ENCODE measurements at places on chromosomes 6 and 20.

DNA sequence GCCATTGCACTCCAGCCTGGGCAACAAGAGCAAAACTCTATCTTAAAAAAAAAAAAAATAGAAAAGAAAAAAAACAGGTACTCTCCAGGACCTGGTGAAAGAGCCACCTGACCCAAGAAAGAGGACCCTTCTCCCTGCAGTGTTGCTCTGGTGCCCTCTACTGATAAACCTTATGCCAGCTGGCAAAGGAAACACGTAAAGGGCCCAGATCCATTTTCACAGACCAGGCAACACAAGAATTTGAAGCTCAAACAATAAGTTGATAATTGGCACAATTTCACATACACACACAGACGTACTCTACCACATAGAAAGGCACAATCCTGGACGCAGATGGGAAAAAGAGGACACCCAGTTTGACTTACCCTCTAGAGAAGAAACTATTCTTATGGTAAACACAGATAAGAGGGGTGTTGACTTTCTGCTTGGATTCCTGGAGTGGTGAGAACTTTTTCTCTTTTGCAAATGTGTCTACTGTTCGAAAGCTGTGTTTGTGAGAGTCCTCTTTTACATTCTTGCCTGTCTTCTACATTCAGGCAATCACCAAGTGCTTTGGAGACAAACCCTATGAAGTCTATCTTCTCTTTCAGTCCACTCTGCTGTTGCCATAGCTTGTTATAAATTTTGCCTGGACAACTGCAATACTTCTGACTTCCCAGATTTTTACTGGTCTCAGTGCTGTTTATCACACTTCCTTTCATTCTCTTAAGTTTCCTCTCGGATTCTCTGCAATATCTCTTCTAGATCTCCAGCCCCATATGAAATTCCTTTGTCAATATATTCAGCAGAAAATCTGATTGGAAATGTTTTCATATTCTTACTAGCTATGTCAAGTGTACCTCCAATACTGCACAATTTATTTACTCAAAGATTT lies 6.4 kb upstream of the SNRPB start:
- DNase-seq = no peak

DNA sequence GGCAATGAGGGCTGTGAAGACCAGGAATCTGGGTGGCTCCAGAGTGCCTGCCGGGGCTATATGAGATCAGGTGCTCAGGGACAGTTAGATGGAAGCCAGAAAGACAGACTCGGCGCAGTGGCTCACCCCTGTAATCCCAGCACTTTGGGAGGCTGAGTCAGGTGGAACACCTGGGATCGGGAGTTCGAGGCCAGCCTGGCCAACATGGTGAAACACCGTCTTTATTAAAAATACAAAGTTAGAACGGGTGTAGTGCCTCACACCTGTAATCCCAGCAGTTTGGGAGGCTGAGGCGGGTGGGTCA lies 43.4 kb downstream of the BCAS4 start:
- DNase-seq = no peak

- DNase-seq = peak; percentile 77
Measured at GRCh38 chr6:27547157-27548075, 74.5 kb upstream of the ZNF184 start.

GRCh38 chr6:128807577-128807976 lies 75.4 kb upstream of the LAMA2 start:
- peak; percentile 58 for DNase-seq

GRCh38 chr20:23143098-23143497 lies 57.0 kb upstream of the CD93 start:
- DNase-seq = peak; percentile 91

- no peak for DNase-seq
Measured at GRCh38 chr6:34531580-34532201, 24.4 kb downstream of the SPDEF start.

DNA sequence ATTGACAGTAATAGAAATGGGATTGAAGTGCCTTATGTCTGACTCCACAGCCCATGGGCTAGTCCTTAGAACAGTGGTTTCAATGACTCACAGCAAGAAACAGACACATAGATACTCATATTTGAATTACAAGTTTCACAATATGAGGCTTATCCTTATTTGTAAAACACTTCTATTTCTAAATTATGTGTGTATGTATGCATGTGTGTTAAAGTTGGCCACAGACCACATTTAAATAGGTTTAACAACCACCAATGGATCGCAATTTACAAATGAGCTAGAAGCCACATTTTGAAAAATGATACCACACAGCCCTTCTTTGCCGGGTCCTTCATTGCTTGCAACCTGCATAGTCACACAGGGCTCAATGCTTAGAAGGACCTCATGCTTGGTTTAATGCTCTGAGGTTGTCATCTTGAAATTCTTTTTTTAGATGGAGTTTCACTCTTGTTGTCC lies 157.8 kb upstream of the PREP start:
- peak; percentile 79 for DNase-seq

DNA sequence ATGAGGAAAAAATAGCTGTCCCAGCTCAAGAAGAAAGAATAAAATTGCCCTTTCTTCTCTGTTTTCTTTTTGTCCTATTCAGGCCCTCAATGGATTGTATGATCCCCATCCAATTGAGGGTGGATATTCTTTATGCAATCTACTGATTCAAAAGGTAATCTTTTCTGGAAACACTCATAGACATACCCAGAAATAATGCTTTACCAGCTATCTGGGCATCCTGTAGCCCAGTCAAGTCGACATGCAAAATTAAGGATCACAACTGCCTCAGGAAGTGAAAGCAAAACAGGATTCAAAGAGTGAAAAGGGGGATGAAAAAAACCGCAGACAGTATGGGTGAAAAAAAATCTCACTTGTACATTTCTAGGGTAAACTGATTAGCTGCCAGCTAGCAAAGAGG lies 410.1 kb downstream of the TBC1D32 start:
- DNase-seq = no peak

GRCh38 chr6:91276315-91276714 lies 689.4 kb upstream of the MAP3K7 start:
- DNase-seq = peak; percentile 2

DNA sequence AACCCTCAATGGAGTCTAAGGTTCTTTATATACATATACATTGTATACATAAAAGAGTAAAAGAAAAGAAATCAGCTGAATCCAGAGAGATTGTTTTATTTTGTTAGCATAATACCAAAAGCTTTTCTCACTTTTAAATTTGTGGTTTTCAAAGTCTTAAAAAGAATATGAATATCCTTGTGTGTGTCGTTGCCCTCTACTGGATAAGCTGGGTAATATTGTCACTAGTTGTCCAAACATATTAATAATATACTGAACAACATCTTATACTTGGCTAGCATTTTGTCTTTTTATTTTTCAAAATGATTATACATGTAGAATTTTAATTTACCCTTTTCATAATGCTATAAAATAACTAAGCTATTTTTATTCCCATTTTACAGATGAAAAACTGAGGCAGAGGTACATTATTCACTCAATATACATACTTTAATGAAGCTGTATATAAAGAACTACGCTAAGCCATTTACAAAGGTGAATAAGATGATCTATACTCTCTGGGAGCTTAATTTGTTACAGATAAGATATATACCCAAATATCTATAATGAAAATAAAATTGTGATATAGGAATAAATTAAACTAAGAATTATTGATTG lies 531.7 kb downstream of the TFAP2B start:
- peak; percentile 0 for DNase-seq

- DNase-seq = no peak
Measured at GRCh38 chr6:39439342-39440038, 117.0 kb upstream of the KCNK16 start.

- DNase-seq = no peak
Measured at GRCh38 chr6:84539122-84539856, 225.1 kb downstream of the TBX18 start.

DNA sequence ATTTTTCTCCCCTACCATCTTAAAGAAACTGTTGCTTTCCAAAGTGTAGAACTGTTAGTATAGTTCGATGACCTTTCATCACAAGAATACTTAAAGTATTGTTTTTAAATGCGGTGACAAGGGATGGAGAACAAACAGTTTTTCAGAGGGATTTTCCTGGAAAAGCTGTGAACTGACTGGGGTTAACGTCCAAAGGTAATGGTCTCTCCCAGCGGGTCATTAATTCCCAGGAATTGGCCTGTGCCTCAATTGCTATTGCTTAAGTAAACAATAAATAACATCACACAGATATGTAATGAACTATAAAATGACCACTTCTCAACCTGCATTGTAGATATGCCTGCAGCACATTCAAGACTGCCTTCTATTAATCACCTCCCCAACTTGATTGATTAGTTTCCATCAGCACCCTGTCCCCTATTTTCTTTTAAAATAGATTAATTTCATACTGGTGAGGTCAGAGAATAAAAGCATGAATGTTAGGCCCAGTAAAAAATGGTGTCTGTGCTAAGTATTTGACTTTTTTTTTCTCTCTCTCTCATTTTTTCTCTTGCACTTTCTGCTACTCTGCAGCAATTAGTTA lies 268.2 kb downstream of the SAMD5 start:
- no peak for DNase-seq

DNA sequence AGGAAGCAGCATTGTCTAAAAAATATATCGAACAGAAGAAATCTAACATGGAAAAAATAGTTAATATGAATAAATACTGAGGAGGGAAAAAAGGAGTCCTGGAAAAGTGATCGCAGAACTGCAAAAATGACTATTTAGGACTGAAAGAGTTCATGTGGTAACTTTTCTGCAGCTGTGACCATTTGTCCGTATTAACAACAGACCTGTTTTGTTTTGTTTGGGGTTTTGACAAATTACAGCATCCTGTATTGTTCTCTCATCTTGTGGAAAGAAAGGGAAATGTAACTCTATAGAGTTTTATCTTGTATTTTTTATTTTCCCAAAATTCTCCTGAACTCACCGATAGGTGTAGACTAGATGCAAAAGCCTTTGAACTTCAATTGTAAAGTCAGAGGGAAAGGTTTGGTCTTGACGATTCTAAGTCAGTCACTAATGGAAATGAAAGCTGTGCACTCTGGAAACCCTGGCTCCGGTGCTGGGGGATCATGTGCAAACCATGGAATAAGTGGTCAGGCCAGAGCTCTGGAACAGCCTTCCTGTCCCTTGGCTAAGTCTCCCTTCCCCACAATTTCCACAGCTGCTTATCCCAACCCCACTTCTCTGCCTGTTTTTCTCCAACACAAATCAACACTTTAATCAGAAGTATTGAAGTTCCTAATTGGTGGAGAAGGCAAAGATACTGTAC lies 51.2 kb upstream of the MARCKS start:
- no peak for DNase-seq

DNA sequence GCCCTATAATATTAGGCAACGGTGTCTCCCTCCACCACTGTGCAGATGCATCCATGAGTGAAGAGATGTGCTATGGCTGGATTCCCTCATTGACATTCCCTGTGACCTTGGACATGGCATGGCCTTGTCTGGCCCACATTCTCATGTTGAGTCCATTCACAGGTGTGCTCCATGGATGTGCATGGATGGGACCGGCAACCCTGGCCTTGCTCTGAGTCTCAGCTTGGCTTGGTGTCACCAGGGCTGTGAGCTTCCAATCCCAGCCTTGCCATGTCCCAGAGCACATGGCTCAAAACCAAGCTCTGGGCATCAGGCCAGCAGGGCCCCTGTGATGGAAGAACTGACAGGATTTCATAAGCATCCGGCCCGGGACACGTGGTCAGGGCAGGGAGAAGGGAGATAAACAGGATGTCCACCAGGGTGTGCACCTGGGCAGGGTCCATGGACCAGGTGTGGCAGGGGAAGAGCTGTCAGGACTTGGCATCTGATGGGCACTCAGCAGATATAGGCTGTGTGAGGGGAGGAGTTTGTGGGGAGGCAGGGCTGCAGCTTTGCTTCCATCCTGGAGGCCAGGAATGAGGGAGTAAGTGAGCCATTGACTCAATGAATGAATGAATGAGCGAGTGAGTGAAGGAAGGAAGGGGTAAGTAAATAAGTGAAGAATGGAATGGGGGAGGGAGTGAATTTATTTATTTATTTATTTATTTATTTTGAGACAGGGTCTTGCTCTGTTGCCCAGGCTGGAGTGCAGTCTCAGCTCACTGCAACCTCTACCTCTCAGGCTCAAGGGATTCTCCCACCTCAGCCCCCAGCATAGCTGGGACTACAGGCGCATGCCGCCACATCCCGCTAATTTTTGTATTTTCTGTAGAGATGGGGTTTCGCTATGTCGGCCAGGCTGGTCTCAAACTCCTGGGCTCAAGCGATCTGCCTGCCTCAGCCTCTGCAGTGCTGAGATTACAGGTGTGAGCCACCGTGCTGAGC lies 15.7 kb downstream of the NRSN2 start:
- DNase-seq = peak; percentile 75

- no peak for DNase-seq
Measured at GRCh38 chr20:23568320-23568970, at the start of gene CST9L. CST9L (minus strand) TSS chr20:23568484; CDS start chr20:23568450, 34 bp downstream.

GRCh38 chr20:2942439-2942838 lies 69.2 kb downstream of the PTPRA start:
- no peak for DNase-seq

- no peak for DNase-seq
Measured at GRCh38 chr6:37851997-37852524, 32.5 kb downstream of the ZFAND3 start.

DNA sequence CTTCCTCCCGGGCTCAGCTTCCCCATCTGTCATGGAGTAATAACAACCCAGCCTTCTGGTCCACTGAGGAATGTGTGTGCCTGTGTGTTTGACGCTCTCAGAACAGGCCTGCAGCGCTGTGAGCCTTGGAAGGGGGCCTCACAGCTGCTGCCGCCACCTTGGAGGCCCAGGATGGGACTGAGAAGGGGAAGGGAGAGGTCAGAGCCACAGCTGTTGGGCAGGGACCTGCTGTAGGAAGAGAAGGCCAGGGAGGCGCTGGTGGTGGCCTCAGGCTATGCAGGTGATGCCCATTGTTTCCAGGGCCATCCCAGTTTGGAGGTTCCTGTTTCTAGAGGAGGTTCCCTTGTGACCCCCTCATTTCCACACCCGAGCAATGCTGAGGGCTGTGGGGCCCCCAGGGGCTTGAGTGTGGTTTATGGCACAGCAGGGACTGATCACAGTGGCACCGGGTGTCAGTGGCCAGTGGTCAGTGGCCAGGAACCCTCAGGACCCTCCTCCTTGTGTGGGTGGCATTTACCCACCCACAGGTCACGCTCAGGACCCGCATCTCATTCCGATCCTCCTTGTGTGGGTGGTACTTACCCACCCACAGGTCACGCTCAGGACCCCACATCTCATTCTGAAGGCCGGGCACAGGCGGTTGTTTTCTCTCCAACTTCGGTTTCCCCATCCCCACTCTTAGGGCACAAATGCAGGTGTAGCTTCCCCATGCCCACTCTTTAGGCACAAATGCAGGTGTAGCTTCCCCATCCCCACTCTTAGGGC lies 14.0 kb downstream of the TPD52L2 start:
- DNase-seq = no peak

DNA sequence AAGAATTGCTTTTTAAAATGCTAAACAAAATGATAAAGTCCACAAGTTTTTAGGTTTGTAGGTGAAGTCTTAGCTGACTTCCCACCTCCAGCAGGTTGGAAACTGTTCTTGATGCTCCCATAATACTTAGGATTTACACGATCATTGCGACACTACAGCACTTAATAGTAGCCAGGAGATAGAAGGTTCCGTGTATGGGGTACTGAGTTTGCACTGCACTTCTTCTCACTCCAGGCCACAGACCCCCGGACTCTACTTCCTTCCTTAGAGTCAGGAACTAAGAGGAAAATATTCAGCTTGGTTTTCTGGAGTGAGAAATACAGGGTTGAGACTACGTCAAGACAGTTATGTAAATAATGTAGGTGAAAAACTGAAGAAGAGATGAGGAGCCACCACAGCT lies 56.1 kb upstream of the SGK1 start:
- DNase-seq = no peak

Data from ELR (cell line).